ENCODE measurements at places on chromosomes 16 and 17.

GRCh38 chr16:8646326-8647053, 25.0 kb downstream of the METTL22 start:
- no peak for DNase-seq

DNA sequence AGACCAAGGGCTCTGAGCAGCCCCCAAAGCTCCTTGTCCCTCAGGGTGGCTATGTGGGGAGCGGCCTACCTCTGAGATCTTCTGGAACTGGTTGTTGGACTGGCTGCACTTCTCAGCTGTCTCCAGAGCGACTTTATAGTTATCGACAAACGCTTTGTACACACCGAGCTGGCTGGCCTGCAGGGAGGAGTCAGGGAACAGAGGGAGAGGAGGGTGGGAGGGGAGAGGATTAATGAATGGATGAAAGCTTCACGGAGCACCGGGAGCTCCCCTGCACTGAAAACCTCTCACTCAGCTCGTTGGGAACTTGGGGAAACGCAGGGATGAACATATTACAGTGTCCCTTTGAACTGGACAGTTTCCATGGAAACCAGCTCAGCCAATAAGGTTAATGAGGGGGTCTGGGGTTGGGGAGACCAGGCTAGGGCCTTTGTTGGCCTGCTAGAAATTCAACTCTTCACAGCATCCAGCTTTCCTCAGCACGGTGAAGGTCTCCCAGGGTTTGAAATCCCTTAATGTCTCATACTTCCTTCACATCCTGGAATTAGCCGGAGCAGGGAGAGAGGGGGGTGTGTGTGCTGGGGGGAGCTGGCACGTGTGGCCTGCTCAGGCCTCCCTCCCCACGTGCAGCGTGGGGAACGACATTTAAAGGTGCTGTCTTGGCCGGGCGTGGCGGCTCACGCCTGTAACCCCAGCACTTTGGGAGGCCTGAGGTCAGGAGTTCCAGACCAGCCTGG, 86.7 kb downstream of the TIMM22 start:
- peak; percentile 17 for DNase-seq

DNA sequence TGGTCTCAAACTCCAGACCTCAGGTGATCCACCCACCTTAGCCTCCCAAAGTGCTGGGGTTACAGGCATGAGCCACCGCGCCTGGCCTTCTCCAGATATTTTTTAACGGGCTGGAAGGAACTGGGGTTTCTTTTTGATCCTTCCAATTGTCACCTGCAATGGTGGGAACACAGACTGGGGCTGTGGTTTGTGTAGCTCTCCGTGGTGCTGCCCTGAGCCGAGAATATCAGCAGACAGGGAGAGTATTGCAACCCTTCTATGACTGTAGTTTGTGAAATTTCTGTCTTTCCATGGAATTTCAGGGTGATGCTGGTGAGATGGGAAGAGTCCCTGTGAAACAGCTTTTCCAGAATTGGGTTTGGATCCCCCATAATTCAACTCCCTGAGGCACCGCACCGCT, 263.5 kb downstream of the ENGASE start:
- no peak for DNase-seq

DNA sequence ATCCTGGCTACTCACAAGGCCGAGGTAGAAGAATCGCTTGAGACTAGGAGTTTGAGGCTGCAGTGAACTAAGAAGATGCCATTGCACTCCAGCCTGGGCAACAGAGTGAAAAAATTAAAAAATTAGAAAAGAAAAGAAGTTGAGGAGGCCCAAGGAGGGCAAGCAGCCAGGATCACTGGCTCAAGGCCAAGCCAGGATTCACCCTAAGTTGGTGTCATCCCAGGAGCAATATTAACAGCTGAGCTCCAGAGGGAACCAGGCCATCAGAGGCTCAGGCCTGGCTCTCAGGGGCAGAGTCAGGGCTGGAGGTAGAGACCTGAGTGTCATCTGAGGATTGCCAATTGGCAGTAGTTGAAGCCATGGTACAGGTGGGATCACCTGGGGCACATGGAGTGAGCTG, 20.7 kb downstream of the DRC3 start:
- DNase-seq: no peak

DNA sequence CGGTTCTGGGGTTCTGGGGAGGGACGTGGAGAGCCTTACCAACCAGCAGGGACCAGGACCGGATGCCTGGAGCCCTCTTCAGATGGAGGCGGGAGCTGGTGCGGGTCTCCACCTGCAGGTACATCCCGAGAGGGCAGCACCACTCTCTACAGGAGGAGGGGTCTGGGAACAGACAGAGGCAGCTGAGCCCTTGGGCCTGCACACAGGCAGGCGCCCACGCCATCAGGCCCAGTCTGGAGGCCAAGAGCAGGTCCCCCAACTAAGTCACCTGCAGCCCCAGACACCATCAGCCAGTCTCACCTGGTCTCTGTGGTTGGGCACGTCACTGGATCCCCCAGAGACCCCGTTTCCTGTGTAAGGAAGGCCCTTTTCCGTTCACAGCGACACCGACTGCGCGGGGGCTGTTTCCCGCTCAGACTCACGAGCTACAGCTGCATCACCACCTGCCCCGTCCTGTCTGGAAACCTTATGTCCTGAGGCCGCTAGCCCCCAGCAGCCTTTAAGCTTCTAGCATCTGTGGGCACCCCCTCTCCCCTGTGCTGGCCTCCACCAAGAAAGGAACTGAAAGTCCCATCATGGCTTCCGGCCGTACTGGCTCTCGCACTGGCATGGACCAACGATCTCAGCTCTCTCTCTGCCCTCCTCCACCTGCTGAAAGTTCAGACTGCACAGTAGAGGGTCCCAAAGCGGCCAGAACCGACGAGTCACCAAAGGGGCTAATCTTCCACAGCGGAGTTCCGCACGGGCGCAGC, 1.2 kb downstream of the CYBC1 start:
- no peak for DNase-seq

GRCh38 chr16:56203052-56203451, 11.8 kb downstream of the GNAO1 start:
- DNase-seq: no peak

DNA sequence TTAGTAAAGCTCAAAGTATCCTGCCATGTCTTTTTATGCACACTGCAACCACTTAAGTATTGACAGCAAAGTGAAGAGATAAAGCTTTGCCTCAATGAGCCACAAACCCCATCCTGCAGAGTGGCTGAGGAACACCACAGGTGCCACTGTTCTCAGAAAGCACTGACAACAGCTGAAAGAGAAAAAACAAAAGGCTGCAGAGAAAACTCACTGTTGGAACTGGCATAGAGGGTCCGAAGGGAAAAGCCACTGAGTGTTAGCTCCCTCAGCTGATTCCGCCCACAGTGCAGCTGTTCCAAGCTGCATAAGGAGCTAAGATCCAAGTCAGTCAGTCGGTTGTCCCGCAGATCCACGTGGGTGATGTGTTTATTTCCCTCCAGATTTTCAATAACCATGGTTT, 48.3 kb downstream of the PHLPP2 start:
- DNase-seq: no peak

GRCh38 chr17:82297280-82297713, 20.1 kb downstream of the CD7 start:
- no peak for DNase-seq

GRCh38 chr17:72349491-72349995, 228.7 kb downstream of the SOX9 start:
- no peak for DNase-seq

DNA sequence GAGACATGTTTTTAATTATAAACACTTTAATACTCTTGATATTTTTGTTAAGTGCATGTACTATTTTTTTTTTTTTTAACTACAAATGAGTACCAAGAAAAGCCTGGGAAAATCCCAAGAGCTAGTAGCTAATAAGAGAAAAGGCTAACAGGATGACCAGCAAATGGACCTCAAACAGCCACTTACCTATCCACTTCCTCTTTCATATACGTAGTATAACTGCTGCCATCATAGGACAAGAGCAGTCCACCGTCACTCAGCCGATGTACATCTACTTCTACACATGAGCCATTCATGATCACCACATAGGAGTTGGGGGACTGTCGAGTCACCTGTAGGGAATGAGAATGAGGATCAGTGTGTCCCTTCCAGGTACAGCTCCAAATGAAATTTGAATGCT, 128.0 kb upstream of the C17orf78 start:
- DNase-seq: no peak

- DNase-seq: no peak
Observed at GRCh38 chr17:31089471-31089870, 5.3 kb upstream of the NF1 start.

DNA sequence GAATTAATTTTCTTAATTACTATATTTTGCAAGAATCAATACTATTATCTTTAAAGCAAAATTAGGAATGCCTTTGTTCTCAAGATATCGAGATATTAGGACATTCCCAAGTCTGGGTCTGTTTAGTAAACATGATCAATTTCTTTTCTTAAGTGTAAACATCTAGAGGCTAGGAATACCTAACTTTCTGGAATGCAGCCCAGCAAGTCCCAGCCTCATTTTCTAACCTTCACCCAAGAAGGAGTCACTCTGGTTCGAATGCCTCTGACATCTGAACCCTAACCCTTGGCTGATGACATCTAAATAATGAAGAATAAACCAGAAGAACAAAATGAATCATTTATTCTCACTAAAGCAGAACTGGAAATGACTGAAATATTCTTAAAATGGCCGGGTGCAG, 297.5 kb upstream of the IRX3 start:
- no peak for DNase-seq

GRCh38 chr17:69325518-69326376, 1.2 kb downstream of the ABCA5 start:
- DNase-seq: no peak

GRCh38 chr16:35144212-35144932, 1685.0 kb downstream of the TP53TG3F start:
- no peak for DNase-seq
